ENCODE measurements at places on chromosomes 16 and 17.

DNA sequence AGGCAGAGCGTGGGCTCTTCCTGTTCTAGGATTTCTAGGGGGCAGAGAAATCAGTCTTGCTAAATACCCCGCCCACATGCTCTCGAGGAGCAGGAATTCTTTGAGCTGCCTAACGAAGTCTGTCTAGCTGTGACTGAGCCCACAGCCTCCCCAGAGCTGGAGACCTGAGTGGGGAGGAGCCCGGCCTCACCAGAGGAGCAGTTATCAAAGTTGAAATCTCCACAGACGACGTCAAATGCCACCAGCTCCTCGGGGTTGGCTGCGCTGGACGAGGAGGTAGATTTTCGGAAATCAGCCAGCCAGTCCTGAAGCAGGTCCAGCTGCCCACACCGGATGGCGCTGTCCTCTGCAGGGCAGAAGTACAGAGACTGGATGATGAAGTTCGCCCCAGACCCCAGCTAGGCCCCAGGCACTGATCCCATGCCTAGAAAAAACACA is 53.8 kb downstream of the PRMT7 start:
- DNase-seq = no peak

DNA sequence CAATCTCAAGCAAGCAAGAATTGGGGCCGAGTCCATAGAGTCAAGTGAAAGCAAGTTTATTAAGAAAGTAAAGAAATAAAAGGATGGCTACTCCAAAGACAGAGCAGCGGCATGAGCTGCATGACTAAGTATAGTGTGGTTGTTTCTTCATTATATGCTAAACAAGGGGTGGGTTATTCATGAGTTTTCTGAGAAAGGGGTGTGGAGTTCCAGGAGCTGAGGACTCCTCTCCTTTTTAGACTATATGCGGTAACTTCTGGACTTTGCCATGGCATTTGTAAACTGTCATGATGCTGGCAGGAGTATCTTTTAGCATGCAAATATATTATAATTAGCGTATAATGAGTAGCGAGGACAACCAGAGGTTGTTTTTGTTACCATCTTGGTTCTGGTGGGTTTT is 819.9 kb downstream of the KCNJ2 start:
- DNase-seq = peak; percentile 73

DNA sequence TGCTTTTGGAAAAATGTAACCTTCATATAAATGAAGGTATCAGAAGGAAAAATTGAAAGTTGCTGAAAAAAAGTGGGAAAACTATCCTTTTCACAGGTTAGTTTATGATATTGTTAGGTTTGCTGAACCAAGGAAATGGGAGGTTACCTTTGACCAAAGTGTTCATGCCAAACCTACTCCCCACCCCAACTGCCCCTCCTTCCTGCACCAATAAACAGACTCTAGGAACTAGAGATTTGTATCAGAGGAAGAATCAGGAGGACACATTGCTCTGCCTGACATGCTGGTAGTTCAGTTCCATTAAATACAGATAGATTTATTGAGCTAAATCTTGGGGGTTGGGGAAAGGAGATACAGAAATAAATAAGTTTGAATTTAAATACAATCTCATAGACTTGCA is 18.2 kb downstream of the MYH8 start:
- DNase-seq = no peak

GRCh38 chr17:42937712-42938596 is 26.3 kb downstream of the AARSD1 start:
- peak; percentile 74 for DNase-seq

- peak; percentile 75 for DNase-seq
These were observed 12.9 kb downstream of the CMIP start for GRCh38 chr16:81457326-81458133.

DNA sequence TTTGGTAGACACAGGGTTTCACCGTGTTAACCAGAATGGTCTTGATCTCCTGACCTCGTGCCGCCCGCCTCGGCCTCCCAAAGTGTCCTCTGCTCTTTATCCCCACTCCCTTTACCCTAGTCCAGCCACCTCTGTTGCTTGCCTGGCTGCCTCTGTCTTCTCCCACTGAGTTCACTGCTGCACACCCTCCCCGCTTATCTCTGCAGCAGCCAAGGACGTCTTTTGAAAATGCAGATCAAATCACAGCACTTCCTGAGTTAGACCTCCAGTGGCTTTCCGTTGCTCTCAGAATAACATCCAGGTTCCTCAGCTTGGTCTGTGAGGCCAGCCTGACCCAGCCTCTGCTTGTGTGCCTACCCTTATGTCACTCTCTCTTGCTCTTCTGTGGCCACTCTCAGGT is 5.4 kb downstream of the METTL22 start:
- no peak for DNase-seq

DNA sequence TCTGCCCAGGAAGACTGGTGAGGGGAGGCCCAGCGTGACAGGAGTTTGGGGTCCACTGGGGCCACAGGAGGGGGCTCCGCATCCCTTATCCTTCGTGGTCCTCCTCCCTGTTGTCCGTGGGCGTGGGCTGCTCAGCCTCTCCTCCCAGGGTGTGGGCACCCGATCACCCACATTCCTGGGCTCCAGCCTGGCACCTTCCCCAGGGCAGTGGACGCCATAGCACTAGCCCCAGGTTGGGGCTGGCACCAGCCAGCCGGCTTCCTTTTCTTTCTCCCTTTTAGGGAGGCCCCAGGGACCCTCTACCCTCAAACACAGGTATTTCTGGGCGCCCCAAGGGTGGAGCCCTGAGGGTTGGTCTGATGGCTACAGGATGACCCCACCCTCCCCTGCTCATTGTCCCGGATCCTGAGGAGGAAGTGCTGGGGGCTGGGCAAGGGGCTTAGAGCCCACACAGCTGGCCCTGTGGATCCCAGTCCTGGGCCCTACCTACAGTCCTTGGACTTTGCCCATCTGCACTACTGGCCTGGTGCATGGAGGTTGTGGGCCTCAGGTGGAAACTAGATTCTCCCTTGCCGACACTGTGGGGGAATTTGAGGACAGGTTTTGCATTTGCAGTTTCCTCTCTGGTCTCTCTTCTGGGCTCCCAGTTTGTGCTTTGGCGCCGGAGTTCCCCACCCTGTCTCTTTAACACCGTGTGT is 1.1 kb downstream of the KIF1C start:
- no peak for DNase-seq

- DNase-seq = no peak
These were observed 176.4 kb downstream of the SHISA9 start for GRCh38 chr16:13077816-13078215.

GRCh38 chr17:66448026-66448639 is 145.7 kb downstream of the PRKCA start:
- DNase-seq = no peak

GRCh38 chr17:75512926-75513640 is 2.3 kb downstream of the CASKIN2 start:
- DNase-seq = peak; percentile 36

DNA sequence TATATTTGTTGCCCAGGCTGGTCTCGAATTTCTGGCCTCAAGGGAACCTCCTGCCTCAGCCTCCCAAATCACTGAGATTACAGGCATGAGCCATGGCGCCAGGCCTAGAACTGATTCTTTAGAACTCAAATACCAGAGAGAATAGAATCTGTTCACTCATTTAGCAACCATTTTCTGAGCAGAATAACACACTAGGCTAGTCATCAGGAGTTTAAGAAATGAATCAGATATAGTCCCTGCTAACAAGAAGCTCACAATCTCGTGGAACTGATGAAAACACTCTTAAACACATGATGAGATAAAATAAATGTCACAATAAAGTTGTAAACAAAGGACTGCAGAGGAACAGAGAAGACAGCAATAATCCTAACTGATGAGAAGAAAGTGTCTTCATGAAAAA is 55.8 kb upstream of the ADCY9 start:
- DNase-seq = no peak

GRCh38 chr17:21510686-21511362 is 134.7 kb downstream of the KCNJ12 start:
- no peak for DNase-seq

DNA sequence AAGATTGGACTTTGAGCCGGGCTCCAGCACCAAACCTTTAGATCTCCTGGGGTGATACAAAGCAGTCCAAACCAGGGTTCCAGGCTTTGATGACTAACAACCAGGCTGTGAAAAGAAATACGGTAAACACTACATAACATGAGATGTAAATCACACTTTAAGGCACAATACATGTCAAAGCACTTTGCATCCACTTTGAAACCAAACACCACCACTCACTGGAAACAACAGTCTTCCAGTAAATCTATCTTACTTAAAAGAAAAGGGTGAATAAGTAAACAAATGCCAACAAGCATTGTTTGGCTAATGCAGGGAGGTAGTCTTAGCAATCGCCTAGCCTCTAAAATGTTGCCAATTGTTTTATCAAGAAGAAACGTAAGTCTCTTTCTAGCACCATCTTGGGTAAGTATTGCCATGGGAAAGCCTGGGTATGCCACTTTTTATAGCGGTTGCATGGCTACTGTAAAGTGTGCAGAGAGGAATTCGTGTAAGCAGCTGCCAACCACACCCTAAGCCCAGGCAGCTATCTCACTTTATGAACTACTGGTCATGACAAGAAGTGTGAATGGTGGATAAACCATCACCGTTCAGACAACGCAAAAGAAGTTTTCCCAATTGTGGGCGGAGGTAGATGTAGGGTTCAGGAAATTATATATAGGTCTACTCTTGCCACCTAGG is 267.4 kb upstream of the PSMD7 start:
- DNase-seq = no peak

- no peak for DNase-seq
These were observed 1.6 kb upstream of the KRTAP2-4 start for GRCh38 chr17:41067281-41067680.

GRCh38 chr17:27920569-27920968 is 27.4 kb upstream of the LYRM9 start:
- DNase-seq = no peak

DNA sequence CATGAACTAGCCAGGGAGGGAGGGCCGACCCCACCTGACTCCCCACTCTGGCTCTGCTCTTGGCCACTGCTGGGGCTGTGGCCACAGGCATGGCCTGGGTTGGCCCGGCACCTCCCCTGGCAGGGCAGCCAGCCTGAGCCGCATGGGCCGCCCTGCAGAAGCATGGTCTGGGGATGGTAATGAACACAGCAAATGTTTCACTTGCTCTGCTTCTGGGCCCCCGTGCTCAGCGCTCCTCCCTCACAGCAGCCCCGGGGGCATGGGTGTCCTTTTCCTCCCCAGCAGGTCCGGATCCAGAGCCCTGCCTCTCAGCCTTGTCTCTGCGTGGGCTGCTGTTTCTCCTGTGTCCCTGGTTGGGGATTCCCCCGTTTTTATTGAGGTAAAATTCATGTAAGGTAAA is 30.9 kb upstream of the KCNJ12 start:
- DNase-seq = no peak

DNA sequence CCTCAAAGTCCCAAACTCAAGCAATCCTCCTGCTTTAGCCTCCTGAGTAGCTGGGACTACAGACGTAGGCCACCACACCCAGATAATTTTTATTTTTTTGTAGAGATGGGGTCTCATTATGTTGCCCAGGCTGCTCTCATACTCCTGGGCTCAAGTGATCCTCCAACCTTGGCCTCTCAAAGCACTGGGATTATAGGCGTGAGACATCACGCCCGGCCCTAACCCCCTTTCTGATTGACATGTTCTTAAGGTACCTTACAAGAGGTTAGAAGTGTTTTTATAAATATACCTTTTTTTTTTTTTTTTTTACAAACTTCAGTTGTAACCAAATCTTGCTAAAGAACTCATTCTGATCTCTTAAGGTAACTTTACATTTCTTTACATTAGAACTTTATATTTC is 64.8 kb downstream of the GNA13 start:
- DNase-seq = no peak

- peak; percentile 90 for DNase-seq
These were observed 5.7 kb downstream of the RMI2 start for GRCh38 chr16:11350921-11351335.

- no peak for DNase-seq
These were observed 3.6 kb upstream of the WDR24 start for GRCh38 chr16:693766-694165.

DNA sequence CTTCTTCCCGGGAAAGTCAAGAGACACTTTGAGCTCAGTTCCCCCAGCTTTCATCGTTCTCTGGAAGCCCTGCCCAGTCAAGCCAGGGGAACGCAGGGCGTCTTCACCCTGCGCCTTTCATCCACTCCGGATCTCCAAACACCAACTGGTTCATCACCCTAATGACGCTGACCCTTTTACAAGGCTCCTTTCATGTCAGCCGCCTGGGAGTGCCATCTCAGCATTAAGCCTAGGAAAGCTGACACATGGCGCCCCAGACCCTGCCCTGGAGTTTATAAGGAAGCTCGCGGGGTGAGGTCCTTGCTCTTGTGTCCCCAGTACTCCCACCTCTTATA is 594 bp upstream of the DNAJC7 start:
- DNase-seq = no peak

GRCh38 chr16:66842765-66843164 is 1.4 kb upstream of the CA7 start:
- no peak for DNase-seq

- DNase-seq = peak; percentile 57
These were observed 42.9 kb upstream of the CDRT4 start for GRCh38 chr17:15510361-15510760.

DNA sequence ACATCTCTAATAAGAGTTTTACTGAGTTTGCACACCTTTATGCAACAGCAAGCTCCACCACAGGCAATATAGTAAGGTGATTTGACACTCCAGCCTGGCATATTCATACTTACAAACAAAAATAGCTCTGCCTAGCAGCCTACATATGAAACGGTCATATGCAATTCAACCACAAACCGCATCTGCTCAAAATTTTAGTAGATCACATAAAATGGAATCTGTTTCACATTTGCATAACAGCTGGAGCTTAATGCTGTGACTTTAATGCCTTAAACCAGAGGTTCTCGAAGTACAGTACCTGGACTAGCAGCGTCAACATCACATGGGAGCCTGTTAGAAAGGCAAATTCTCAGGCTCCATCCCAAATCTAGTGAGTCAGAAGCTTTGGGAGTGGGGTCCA is 578.4 kb downstream of the CDH11 start:
- DNase-seq = no peak
